NCI-H1092 (cell line): ENCODE measurements at places on chromosomes 3 and 15.

DNA sequence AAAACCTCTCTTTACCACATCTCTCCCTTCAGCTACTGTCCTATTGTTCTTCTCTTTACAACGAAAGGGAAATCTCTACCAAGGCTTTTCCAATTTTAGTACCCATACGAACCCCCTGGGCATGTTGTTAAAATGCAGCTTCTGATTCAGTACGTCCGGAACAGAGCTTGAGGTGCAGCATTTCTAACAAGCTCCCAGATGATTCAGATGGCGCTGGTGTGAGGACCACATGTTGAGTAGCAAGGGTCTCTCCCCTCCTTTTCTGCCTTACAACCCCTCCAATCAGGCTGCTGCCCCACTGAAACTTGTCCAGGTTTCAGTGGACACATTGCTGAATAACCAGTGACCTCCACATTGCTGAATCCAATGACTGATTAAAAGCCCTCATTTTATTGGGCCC is 177.1 kb upstream of the FEZF2 start:
- DNase-seq: no peak

- DNase-seq: no peak
Observed at GRCh38 chr3:87233805-87234204, 6.7 kb downstream of the CHMP2B start.

DNA sequence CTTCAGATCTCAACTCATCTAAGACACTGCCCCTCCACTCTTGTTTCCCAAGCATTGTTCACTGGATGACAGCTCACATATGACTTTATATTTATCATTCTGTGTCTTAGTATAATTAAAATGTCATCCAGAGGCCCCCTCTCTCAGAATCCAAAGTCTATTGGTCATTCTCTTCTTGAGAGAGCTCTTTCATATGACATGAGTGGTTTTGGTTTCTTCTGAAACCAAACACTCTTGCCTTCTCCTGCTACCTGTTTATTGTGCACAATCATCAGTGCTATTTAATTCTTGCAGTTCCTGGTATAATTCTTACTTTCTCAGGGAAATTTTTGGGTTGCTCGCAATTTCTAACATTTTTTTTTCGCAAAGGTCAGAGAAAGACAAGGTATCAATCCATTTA is 249.5 kb downstream of the IL5RA start:
- no peak for DNase-seq

- DNase-seq: no peak
Observed at GRCh38 chr15:101495334-101496197, 6.1 kb upstream of the PCSK6 start.

GRCh38 chr15:63234451-63234870 is 42.9 kb upstream of the APH1B start:
- no peak for DNase-seq

- no peak for DNase-seq
Observed at GRCh38 chr3:69090021-69090420, 5.3 kb downstream of the ARL6IP5 start.

DNA sequence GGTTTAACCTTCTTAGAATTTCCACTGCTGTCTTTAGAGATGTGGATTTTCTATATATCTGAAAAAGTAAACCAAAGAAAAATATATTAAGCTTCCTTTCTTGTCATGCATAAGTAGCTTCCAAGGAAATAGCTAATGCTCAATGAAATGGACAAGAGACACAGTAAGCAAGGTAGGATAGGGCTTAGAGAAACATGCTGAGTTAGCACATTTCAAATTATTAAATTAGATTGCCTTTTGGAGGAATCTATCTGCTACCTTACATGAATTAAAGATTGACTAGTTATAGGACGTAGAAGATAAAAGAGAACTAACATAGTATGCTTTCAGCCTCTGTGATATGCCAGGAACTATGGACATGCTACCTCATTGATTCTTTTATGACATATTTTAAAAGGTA is 824.6 kb downstream of the TUSC7 start:
- DNase-seq: no peak

GRCh38 chr3:97658668-97659285 is 105.8 kb upstream of the ARL6 start:
- peak; percentile 57 for DNase-seq

DNA sequence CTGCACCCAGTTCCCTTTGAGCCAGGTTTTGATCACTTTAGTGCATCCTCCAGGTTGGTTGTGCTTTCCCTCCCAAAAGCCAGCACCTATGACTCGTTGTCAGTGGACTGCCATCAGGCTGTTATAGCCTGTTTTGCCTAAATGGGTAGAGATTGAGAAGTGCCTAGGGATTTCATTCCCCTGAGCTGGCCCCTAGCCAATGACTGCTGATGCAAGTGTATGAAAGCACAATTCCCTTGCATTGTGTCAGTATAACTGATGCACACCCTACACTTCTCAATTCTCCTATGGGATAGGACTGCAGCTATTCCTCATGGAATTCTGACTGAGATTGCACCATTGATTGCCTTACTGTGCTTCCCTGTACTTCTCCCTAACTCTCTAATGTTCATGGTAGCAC is 102.1 kb upstream of the ARPP21 start:
- no peak for DNase-seq

DNA sequence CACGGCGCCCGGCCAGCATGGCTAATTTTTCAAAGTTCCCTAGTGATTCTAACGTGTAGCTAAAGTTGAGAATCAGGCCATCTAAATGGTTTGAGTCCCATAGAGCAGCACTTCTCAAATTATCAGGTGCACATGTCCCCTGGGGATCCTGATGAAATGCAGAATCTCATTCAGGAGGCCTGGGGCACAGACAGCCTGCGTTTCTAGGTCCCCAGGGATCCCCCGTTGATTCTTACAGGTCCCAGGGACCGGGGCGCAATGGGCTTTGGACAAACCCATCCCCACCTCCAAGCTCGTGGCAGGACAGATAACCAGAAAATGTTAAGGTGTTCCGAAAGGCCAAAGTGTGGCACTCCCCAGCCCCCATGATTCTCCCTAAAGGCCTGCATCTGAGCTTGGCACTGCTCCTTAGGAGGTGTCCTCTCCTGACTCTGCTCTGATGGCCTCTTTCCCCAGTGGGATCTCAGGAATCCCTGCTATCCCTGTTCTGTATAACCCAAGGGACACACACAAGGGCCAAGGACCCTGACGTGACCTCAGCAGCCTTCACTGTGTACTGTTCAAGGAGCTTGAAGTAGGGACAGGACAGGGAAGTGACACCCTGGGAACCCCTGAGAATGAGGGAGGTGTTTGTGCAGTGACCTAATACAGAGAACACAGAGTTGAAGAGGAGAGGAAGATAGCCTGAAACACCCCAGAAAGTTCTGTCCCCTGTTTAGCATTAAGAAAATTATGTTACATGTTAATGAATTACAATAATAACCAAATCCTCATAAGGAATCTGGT is 8.0 kb downstream of the LRRK1 start:
- no peak for DNase-seq

DNA sequence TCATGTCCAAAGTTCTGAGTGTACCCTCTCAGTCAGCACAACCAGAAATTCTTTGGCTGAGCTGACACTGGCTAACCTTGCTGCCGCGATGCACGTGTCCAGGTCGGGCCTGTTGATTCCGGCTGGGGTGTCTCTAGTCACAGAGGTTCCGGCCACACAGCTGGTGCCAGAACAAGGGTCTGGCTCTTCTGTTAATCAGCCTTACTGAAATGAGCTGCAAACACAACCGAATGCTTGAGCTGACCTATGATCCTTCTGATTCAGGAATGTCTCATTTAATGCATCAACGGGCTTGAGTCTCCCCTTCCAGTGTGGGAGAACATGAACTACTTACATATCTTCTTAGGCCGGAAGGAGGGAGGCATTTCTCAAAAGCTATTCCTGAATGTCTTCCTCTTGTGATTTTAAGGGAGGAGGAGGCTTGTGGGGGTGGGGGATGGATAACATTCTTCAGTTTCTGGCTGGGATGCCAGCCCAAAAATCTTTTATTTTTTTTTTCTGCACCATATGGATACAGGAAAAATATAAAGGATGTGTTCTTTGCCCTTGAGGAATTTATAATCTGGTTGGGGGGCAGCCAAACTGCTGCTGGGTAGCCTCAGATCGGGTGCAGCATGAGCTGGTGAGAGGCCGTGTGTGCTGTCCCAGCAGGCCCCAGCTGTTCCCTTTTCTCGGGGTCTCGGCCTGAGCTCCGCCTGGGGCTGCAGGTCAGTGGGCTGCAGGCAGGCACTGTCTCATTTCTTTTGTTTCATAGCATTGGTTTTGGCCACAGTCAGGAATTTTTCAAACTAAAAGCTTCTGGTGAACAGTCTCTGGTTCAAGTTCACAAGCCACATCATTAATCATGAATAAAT is 319.1 kb upstream of the TBL1XR1 start:
- DNase-seq: no peak

GRCh38 chr3:136984837-136985236 is 27.1 kb downstream of the IL20RB start:
- DNase-seq: no peak

DNA sequence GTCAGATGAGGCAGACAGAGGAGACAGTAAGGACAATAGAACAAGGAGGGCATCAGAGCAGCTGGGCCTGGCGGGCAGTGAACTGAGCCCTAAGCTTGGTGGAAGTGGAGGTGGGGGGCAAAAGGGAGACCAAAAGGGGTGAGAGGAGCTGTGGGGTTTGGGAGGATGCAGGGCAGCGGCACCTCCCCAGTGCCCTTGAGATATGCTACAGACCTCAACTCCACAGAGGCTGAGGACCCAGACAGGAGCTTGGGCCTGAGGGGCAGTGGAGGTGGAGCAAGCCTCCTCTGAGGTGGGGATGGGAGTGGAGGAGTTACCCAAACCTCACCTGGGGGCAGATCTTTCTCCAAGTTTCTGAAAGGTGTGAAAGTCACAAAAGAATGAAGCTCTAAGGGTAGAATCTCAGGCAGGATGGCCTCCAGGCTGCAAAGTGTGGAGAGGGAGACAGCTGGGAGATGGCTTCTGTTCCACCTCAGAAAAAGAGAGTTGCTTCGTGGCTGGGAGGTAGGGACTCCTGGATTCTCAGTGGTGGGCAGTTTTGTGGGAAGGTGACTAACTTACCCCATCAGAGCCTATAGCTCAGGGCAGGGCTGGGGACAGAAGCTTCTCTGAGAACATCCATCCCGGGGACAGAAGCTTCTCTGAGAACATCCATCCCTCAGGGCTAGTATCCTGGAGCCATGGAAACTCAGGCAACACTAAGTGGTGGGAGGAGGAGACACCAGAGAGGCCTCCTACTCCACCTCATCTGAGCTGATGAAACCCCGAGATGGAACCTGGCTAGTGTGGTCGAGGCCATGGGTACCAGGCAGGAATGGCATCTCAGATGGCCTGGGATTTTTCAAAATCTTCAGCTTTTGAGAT is 2.3 kb upstream of the CLK3 start:
- DNase-seq: no peak

- no peak for DNase-seq
Observed at GRCh38 chr3:31927811-31928210, 53.3 kb downstream of the OSBPL10 start.

DNA sequence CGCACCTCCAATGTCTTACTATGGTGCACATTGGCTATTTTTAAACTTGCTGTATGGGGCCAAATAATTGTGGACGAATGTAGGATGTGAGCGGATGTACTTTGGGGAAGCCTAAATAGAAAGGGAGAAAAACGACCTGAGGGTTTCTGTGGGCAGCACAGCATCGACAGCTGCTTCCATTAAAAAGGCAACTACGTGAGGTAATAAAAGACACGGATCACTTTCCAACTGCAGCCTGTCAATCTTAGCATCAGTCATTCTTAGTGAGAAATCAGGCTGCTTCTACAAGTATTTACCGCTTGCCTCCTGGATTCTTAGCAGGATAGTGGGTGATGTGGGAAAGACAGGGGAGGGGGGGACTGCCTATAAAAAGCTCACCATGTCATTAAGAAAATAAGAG is 186.7 kb upstream of the SLC2A2 start:
- no peak for DNase-seq

- DNase-seq: no peak
Observed at GRCh38 chr3:3699407-3699806, 99.8 kb upstream of the LRRN1 start.

DNA sequence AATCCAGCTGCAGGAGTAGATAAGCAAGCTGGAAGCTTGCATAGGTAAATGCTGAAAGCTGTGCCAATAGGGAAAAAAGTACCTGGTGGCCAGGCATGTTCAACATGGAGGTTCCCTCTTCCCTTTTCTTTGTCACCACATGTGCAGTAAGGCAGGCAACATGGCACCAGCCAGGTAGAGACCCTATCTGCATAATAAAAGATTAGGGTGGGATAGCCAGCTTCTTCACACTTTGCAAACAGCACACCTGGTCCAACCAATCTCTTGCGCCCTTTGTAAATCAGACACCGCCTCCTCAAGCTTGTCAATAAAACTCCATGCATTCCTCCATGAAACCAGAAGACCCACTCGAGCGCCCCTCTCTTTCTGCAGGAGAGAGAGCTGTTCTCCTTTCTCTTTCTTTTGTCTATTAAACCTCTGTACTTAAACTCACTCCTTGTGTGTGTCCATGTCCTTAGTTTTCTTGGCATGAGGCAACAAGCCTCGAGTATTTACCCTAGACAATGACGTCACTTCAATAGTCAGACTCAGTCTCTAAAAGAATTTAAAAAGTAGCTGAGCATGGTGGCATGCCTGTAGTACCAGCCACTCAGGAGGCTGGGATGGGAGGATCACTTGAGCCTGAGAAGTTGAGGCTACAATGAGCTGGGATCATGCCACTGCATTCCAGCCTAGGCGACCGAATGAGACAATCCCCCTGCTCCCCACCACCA is 256.3 kb downstream of the SCAPER start:
- DNase-seq: no peak

GRCh38 chr3:30551266-30551665 is 55.1 kb upstream of the TGFBR2 start:
- DNase-seq: no peak

GRCh38 chr3:46162975-46163555 is 45.0 kb downstream of the CCR1 start:
- DNase-seq: no peak

- DNase-seq: no peak
Observed at GRCh38 chr3:138936741-138937689, 9.9 kb downstream of the FOXL2 start.

DNA sequence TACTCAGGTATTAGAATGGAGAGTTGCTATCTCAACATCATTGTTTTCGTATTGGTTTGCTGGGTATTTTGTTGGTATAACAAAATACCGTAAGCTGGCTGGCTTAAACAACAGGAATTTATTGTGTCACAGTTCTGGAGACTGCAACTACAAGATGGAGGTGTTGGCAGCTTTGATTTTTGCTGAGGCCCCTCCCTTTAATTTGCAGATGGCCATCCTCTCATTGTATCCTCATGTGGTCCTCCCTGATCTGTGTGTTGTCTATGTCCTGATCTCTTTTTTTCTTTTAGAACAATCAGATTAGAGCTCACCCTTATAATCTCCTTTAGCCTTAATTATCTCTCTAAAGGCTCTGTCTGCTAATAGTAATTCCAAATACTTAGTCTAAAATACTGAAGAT is 299.8 kb upstream of the GOLIM4 start:
- DNase-seq: no peak

- no peak for DNase-seq
Observed at GRCh38 chr15:55742927-55743728, at the start of gene PRTG. PRTG (minus strand) TSS chr15:55743152; CDS start chr15:55742931, 221 bp downstream.

GRCh38 chr3:30668051-30668609 is 61.7 kb downstream of the TGFBR2 start:
- no peak for DNase-seq

DNA sequence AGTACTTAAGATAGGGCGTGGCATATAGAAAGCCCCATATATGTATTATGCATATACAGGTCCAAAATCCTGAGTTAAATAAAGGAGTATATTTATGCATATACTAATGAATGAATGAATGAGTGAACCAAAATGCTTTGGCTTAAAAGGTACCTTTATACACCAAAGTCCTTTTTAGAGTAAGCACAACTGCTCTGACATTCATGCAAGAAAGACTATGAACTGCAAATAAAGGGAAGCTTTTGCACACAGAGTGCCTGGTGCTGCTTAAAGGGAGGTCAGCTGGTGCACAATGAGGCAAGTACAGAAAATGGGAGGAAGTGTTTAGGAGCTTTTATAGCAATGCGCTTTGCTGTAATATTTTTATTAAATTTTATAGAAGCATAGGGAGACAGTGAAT is 214.0 kb downstream of the KLF13 start:
- DNase-seq: no peak
